ENCODE measurements at places on chromosomes 3 and 15. TPM values are rescaled to one million over a fixed set of nuclear protein-coding genes. Genes with fewer than 3 reads are reported as not detected.

The MNS1 gene
- not detected for polyA plus RNA-seq

The RBM15B gene
- 13.2 TPM for polyA plus RNA-seq

The NCKIPSD gene
- polyA plus RNA-seq, result 10.9 TPM

The TMEM158 gene
- polyA plus RNA-seq, result not detected

The ARGFX gene
- not detected for polyA plus RNA-seq

The SAMMSON gene
- polyA plus RNA-seq, result not detected

The GPR27 gene
- 0.81 TPM for polyA plus RNA-seq

The ISLR2 gene
- polyA plus RNA-seq, result not detected

The PEAK1 gene
- polyA plus RNA-seq, result 0.76 TPM

The CSTA gene
- polyA plus RNA-seq, result not detected

The SLC22A13 gene
- 0.22 TPM for polyA plus RNA-seq

The TMEM62 gene
- polyA plus RNA-seq, result 12.9 TPM

The CHAC1 gene
- 0.45 TPM for polyA plus RNA-seq

The THPO gene
- not detected for polyA plus RNA-seq

The ISL2 gene
- not detected for polyA plus RNA-seq

The CCR9 gene
- polyA plus RNA-seq, result 16.7 TPM

The SNURF gene
- 19.6 TPM for polyA plus RNA-seq

The MYLK gene
- polyA plus RNA-seq, result not detected

The CRYGS gene
- 0.53 TPM for polyA plus RNA-seq

The CLEC3B gene
- 0.29 TPM for polyA plus RNA-seq

The GOLGA6B gene
- polyA plus RNA-seq, result not detected

The PSTPIP1 gene
- polyA plus RNA-seq, result 43.6 TPM

The SLC2A2 gene
- not detected for polyA plus RNA-seq

The PARP15 gene
- 8.2 TPM for polyA plus RNA-seq

The P3H2 gene
- polyA plus RNA-seq, result not detected
